ENCODE measurements at places on chromosomes 1 and 21. TPM values are rescaled to one million over a fixed set of nuclear protein-coding genes. Genes with fewer than 3 reads are reported as not detected.

Gene AGMAT
- not detected for total RNA-seq

Gene TNFSF4
- total RNA-seq: 1.5 TPM

Gene ALG14
- 1.2 TPM for total RNA-seq

Gene CELSR2
- 0.65 TPM for total RNA-seq

Gene RPF1
- total RNA-seq: 28.6 TPM

Gene ELK4
- 25.8 TPM for total RNA-seq

Gene FPGT
- 15.7 TPM for total RNA-seq

All from subcutaneous adipose tissue (tissue), 4 donors.